ENCODE measurements at places on chromosomes 13 and 19.

- no peak for DNase-seq
Observed at GRCh38 chr13:49580980-49581680, 4.2 kb downstream of the RCBTB1 start.

GRCh38 chr13:89966524-89966923 is 1381.0 kb upstream of the MIR17HG start:
- DNase-seq: no peak

DNA sequence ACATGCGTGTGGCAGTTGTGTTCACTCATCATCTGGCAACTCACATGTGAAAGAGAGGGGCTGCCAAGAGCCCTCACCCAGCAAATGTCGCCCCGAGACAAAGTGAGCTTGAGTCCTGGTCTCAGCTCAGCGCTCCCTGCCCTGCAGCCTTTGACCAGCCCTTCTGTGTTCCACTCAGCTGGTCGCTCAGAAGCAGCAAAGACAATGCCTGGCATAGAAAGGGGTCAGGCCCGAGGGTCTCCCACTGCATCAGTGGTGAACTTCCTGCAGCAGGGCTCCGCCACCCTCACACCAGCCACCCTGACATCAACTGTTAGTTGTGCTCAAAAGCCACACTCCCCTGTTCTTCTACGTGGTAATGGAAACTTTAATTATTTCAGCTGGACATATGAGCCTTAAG is 68.0 kb downstream of the SLC7A1 start:
- no peak for DNase-seq

DNA sequence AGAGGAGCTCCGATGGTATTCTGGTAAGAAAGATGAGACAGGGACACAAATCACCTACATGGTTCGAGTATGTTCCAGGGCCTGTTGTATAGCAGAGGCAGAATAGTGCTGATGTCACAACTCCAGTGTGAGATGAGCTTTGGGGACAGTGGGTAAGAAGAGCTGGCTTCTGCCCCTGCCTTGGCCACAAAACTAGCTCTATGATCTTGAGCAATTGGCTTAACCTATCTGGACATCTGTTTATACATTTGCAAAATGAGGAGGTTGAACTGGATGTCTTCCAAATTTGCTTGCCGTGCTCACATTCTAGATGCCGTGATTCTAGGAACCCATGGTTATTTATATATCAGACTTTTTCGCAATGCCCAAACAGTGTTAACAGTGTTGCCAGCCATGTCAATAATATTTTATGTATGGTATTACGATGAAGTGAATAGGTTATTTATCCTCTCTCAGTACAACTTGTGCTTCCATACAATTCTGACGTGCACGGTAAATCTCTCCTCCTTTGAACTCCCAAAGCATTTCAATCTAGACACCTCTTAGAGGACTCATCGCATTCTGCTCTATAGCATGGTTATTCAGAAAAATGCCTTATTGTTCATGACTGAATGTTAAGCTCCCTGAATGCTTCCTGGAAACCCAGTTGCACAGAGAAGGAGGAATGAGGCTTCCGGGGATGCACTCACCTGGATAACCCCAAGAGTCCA is 316.0 kb downstream of the FOXO1 start:
- DNase-seq: no peak

GRCh38 chr13:95164830-95165229 is 136.4 kb downstream of the ABCC4 start:
- no peak for DNase-seq

GRCh38 chr13:34078334-34078999 is 260.5 kb downstream of the RFC3 start:
- DNase-seq: no peak

DNA sequence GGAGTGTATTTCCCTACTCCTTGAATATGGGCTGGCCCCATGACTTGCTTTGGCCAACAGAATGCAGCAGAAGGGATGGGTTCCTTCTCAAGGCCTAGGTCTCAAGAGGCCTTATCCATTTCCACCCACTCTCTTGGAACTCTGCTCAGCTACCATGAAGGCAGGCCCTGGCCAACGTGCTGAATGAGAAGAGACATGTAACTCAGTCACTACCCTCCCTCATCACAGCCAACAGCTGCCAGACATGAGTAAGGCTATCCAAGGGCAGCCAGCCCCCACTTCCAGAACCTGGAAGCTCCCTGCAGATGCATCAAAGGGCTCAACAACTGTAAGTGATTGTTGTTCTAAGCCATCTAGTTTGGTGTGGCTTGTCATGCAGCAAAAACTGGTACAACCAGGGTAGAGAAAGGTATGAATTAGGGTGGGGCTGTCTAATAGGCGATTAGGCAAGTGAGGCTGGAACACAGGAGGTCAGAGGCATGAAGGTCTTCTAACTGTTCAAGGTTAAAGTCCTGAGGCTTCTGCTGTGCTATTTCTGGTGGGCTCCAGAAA is 1.4 kb upstream of the RASL11A start:
- no peak for DNase-seq

DNA sequence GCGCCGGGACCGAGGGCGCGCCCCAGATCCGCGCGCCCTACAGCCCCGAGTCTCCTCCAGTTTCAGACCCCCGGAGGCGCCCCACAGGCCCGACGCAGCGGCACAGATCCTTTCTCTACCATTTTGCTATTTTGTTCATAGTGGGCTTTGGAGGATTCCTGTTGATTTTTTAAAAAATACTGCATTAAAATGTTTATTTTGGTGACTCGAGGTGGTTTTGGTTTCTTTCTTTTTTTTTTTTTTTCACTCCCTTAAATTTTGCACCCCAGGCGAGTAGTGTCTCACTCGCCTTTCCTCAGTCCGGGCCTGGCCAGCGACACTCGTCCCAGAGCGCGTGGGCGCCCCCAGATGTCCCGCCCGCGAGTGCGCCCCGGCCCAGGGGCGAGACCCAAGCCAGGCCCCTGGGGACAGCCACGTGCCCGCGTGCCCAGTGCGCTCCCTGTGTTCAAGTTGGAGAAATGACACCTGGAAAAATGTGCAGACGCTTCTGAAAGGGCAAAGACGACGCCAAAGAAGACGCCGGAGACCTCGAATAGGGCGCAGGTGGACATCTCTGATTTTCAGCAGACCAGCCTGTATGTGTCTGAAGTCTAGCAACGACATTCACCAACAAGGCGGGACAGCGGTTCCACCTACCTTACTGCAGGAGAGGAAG is 471 bp upstream of the INSR start:
- DNase-seq: no peak

GRCh38 chr13:110756219-110756631 is 42.7 kb downstream of the ING1 start:
- DNase-seq: no peak

GRCh38 chr13:106981051-106981450 is 413.1 kb upstream of the ARGLU1 start:
- no peak for DNase-seq

GRCh38 chr13:91930687-91931086 is 532.3 kb downstream of the GPC5 start:
- no peak for DNase-seq
